Endothelial cell (in vitro differentiated cells): ENCODE measurements at places on chromosomes 6 and 20.
A peak's percentile ranks its signal among the peaks of the same experiment; 100 is the strongest.

GRCh38 chr6:105326216-105326615 is 76.7 kb downstream of the PREP start:
- no peak for DNase-seq

DNA sequence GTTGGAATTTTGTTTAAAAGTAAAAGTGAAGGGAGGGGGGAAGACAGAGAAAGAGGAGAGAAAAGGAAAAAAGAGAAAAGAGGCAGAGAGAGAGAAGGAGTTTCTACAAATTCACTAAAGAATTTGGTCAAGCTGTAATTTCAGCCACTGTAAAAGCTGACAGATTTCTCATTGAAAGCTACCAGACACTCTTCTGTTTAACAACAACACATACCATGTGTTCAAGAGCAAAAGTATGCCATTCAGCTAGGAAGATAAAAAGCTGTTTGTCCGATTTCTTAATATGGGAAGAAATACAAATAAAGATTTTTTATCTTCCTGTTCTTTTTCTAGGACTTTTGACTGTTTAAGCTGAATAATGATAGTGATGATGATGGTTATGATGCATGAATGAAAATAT is 204.8 kb upstream of the RSPO3 start:
- DNase-seq: no peak

- DNase-seq: no peak
Measured at GRCh38 chr6:34098045-34098936, 47.6 kb downstream of the GRM4 start.

DNA sequence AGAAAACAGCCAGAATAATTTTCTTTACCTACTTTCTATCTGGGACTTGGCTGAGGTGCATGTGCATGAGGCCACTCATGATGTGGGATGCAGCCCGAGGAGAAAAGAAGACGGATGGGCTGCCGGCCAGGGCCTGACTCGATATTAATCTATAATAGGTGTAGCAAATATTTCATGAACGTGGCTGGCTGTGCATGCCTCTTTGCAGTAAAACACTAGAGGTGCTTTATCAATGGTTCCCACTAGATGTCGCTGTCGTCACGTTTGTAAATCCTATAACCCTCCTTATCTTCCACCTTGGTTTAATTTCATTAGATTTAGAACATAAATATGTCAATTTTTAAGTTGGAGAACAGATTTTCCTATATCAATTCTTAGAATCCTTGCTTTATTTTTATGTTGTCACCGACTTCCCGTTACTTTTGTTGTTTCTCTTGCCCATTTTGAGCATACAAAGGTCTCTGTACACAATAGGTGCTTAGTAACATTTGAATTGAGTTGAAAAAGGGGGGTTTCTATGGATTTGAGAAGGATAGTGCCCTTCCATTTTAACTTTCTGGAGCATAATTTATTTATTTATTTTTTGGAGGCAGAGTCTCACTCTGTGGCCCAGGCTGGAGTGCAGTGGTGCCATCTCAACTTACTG is 19.6 kb upstream of the FERMT1 start:
- DNase-seq: peak; percentile 55

- DNase-seq: no peak
Measured at GRCh38 chr6:154479771-154480639, 30.5 kb downstream of the CNKSR3 start.

GRCh38 chr6:82364087-82365015 is 734 bp downstream of the TPBG start:
- DNase-seq: peak; percentile 58

- DNase-seq: no peak
Measured at GRCh38 chr6:160428069-160428430, 79.9 kb downstream of the SLC22A3 start.

- no peak for DNase-seq
Measured at GRCh38 chr6:168155193-168155592, 76.2 kb upstream of the FRMD1 start.

- peak; percentile 54 for DNase-seq
Measured at GRCh38 chr6:166313255-166314070, 5.3 kb upstream of the PRR18 start.

- peak; percentile 83 for DNase-seq
Measured at GRCh38 chr20:35619196-35620095, 3.8 kb downstream of the SPAG4 start.

GRCh38 chr6:104952911-104953399 is 4.0 kb upstream of the LIN28B start:
- DNase-seq: peak; percentile 60

- DNase-seq: no peak
Measured at GRCh38 chr20:64232794-64233193, 22.8 kb upstream of the PCMTD2 start.

- no peak for DNase-seq
Measured at GRCh38 chr20:41139227-41140093, 2.1 kb downstream of the PLCG1 start.

DNA sequence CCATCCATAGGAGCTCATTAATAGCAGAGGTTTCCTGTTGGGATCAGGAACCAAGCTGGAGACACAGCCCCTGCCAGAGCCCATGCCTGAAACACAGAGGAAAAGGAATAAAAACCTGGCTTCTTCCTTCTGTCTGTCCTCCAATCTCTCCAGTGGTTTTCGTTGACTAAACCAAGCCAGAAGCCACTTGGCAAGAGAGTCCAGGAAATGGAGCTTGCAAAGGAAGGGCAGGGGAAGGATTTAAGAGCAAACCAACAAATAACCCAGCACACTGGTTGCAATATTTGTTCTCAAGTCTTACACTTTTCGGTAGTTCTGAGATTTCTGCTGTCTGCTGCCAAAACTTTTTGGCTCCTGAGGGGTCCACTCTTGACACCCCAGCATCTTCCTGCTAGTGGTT is 137.0 kb upstream of the BMP2 start:
- DNase-seq: no peak

GRCh38 chr20:15834857-15835256 is 738.4 kb downstream of the KIF16B start:
- no peak for DNase-seq

GRCh38 chr6:16006681-16007080 is 122.2 kb upstream of the MYLIP start:
- no peak for DNase-seq

DNA sequence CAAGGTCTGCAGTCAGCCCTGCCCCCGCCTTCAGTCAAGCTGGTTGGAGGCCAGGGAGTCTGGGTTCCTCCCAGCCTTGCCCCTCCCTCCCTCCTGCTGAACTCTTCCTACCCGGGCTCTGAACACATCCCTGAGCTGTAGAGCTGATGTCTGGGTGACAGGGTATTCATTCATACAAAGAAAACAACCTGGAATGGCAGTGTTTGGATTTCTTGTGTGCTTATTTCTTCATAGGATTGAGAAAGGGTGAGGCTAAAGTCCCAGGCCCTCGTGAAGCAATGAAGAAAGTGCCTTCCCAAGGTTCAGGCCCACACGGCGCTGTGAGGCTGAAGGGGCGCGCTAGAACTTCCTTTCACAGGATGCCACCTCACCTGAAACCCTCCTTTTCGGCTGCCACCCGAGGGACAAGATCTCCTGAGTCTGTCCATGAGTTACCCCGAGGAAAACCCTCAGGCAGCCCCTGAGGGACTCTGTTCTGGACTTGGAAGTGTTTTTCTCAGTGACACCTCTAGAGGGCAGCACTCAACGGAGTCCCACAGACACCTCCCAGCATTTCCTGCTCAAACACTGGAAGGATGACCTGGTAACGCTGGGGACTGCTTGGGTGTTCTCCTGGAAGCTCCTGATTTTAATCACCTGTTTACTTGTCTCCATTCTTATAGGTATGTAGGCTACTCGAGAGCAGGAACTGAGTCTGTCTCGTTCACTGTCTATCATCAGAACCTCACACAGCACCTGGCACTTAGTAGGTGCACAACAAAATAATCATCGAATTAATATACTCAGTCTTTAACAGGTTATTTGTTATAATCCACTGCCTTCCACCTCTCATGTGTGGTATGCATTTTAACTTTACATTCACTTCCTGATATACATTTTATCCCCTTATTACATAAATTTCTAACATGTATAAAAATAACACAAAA is 11.8 kb upstream of the GSTA1 start:
- peak; percentile 57 for DNase-seq

- DNase-seq: no peak
Measured at GRCh38 chr6:83221889-83222479, 28.8 kb downstream of the RWDD2A start.

GRCh38 chr20:20489648-20490341 is 121.9 kb downstream of the INSM1 start:
- no peak for DNase-seq

GRCh38 chr20:21450572-21450971 is 53.2 kb upstream of the NKX2-4 start:
- no peak for DNase-seq

- no peak for DNase-seq
Measured at GRCh38 chr20:24545168-24545567, 75.7 kb downstream of the SYNDIG1 start.

GRCh38 chr6:157269261-157269794 is 54.0 kb downstream of the TMEM242 start:
- DNase-seq: peak; percentile 36

DNA sequence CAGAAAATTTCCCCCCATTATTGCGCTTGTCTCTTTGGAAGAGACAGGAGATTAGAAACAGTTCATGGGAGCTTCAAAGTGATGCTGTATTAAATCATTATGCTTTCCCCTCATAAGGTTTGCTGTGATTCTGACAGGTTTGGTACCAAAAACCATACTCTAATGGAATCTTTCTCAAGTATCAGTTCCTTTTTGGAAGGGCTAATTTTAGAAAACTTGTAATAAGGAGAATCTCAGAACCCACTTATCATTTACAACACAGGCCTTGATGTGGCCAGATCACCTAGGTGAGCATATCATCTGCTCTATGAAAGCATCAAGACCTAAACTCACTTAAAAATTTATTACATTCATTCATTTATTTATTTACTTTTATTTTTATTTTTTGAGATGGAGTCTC is 51.2 kb downstream of the TP53INP2 start:
- DNase-seq: no peak
